ENCODE measurements at places on chromosomes 1 and 21.

- DNase-seq = no peak
Observed at GRCh38 chr1:55049271-55049913, 10.0 kb downstream of the PCSK9 start.

- DNase-seq = no peak
Observed at GRCh38 chr1:223621312-223621734, 44.2 kb downstream of the CAPN8 start.

DNA sequence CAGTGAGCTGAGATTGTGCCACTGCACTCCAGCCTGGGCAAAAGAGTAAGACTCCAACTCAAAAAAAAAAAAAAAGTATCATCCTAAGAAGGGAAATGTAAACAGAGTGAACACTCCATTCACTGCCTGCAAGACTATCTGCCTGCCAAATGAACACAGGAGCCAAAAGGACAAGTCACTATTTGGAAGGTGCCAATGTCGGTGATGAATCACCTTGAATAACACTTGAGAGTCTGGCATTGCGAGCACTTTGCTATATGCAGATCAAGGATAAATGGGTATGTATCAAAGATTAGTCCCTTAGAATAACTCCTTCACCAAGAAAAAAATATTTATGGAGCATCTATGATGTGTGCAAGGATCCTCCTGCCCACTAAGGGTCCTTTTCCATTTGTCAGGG is 6.6 kb downstream of the UBR4 start:
- DNase-seq = no peak

DNA sequence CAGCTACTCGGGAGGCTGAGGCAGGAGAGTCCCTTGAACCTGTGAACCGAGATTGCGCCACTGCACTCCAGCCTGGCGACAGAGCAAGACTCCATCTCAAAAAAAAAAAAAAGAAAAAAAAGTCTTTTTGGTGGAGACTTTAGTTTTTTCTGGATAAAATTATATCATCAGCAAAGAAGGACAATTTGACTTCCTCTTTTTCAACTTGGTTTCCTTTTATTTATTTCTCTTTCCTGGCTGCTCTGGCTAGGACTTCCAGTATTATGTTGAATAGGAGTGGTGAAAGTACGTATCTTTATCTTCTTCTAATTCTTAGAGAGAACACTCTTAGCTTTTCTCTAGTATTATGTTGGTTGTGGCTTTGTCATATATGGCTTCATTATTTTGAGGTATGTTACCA is 130.8 kb downstream of the PCBP3 start:
- no peak for DNase-seq

- no peak for DNase-seq
Observed at GRCh38 chr1:68230901-68231626, 1.3 kb downstream of the WLS start.

- DNase-seq = no peak
Observed at GRCh38 chr1:213050745-213051126, 305 bp upstream of the RPS6KC1 start.

DNA sequence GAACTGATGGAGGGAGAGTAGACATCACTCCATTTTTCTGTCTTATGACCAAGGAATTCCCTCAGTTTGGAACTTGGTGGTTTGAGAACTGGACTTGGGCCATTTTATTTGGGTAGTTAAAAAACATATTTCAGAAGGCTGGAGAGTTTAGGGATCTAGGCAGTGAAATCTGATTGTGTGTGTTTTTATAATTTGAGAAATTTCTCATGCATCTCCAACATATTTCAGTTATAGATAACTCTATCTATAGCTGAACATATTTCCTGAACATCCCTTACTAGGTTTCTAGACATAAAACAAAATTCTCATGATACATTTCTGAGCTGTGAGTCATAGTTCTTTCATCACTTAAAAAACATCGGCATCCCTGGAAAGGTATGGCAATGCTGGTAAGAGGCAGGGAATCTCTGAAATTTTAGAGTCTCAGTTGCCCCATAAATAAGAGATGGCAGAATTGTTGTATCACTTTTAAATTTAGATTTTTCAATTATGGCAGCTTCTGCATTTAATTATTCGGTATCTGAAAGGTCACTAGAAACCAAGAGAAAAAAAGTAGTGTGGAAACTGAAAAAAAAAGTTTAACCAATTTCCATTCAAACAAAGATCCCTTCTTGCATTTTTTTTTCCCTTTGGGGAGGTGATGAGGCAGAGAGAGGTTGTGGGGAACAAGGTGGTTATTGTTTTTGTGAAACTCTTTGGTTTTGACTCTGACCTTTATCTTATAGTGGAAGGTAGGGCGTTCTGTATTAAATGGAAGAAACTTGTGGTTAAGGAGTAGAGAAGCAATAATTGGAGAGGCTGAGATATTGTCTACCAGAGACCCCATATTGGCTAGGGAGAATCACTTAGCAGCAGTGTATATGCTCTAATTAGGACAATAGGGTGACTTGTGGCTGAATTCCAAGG is 102.9 kb downstream of the FASLG start:
- no peak for DNase-seq

DNA sequence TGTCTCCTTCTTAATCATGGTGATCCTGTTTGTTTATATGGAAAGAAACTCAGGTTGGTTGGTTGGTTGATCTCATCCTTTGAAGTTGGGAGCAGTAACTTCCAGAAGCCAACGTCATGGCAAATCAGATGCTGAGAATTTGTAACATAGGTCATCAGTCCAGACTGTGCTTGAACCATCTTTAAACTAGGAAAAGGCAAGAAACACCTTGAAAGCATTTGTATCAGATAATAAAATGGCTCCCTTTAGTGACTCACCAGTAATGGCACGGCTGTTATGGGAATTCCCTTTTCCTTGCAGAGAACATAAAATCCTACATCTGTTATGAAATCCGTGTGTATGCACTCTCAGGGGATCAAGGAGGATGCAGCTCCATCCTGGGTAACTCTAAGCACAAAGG is 58.1 kb downstream of the SERBP1 start:
- DNase-seq = no peak

DNA sequence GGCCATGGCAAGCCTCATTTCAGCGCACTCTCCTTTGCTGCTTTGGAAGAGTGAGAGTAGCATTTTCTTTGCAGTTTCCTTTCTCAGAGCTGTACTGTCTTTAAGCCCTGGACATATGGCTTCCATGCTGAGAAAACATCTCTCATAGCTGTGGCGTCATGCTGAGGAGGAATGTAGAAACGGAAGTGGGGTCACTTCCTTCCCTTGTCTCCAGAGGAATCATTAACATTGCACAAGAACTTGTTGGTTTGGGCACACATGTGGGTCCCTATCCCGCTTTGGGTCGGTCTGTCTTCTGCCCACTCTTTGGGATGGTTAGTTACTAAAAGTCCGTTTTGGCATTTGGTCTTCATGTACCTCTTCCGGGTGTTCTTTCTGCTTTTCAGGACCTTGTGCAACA is 5.6 kb downstream of the MFN2 start:
- DNase-seq = no peak

DNA sequence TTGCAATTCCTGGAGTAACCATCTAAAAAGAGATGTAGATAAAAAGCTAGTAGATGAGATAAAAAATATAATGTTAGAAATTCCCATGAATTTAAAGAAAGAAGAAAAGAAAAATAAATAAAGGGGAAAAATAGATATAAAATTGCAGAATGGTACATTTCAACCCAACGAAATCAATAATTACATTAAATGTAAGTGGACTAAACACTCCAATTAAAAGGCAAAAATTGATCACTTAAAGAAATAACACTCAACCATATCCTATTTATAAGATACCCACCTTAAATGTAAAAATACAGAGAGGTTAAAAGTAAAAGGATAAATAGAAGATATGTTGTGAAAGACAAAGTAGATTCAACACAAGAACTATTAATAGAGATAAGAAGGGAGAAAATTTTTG is 150.5 kb upstream of the GRIK3 start:
- DNase-seq = no peak

DNA sequence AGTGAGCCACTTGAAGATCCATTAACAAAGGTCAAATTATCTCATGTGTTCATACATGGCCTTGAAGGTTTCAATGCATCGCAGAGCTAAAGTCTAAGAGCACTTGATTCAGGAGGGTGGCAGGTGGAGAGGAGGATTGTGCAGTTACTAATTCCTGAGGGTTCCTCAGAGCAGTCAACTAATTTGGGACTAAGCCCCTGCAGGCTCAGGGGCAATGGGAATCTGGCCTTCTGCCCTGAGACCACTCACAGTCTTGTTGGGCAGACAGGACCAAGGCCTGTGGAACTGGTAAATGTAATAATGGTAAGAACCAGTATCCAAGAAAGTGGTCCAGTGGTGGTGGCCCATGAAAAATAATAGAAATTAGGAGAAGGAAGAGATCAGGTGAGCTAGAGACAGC is 127.4 kb upstream of the HMGB4 start:
- DNase-seq = no peak

DNA sequence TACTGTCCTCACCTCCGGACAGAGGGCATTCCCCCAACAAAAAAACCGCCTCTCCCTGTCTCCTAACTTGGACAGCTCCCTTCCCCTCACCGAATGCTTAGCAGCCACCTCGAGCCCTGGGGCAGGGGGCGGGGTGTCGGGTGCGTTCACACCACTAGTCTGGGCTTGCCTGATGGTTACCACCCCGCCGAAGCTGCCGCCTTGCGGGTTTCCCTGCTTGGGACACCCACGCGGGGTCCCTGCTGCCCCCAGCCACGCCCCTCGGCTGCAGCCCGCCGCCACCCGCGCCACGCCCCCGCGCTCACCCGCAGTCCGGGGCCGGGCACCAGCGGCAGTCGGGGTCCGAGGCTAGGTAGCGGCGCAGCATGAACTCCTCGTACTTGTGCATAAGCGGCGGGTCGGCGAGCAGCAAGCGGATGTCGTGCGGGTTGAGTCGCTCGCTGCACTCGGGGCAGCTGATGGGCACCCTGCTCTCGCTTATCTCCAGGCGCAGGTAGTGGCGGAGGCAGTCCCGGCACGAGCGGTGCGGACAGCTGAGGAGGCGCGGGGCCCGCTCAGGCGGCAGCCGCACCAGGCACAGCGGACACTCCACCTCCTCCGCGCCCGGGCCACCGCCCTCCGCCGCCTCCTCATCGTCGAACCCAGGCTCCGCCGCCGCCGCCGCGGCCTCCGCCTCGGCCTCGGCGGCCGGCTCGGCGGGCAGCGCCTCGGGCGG is 706 bp downstream of the RNF19B start:
- DNase-seq = no peak

GRCh38 chr1:161033751-161034150 is 5.0 kb downstream of the TSTD1 start:
- no peak for DNase-seq

DNA sequence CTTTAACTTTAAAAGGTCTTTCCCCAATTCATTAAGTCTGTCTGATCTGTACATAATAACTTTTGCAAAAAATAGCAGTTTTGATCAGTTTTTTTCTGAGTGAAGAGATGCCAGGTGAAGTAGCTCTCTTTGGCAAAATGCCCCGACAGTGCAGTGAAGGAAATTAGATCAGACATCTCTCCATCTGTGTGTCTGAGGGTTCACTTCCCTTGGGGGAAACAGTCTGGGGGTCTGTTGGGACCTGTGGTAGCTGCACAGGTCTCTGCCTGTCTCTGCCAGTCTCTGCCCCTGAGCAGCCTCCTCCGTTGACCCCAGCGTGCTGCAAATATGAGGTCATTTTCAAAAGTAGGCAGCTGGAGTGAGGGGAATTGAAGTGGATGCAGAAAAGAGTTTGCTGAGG is 54.5 kb downstream of the TBCE start:
- no peak for DNase-seq

- peak; percentile 71 for DNase-seq
Observed at GRCh38 chr1:27527223-27527889, 37.4 kb upstream of the WASF2 start.

- DNase-seq = no peak
Observed at GRCh38 chr1:23428136-23428905, 3.8 kb upstream of the TCEA3 start.

- DNase-seq = no peak
Observed at GRCh38 chr1:98675282-98675681, 13.8 kb downstream of the SNX7 start.

DNA sequence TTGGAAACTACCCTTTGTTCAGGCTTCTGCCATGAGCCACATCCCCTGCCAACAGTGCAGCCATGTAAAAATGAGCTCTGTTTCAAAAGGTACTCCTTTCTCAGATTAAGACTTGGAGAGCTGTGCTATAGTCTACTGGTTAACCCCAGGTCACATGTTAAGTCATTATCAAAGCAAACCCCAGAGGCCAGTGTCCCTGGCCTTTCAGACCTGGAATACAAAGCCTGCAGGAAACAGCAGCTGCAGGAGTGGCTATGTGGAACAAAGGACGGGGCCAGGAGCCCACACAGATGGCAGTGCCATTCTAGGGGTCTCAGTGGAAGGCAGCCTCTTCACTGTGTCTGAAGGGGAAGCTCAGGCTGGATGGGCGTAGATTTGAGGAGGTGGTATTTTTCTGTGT is 6.7 kb downstream of the ZNF496 start:
- DNase-seq = no peak

DNA sequence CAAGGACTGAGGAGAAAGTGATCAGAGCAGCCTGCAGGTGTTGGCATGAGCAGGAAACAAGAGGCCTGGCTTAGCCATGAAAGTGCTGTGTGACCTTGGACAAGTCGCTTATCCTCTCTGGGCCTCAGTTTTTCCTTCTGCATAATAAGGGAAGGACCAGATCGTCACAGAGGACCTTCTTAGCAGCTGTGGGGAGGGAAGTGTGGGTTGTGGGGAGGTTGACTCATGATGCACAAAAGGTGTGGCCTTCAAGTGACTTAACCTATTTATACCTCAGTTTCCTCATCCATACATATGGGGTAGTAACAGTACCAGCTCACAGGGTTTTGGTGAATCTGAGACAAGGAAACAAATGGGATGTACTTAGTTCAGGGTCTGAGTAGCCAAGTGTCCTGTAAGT is 658.8 kb downstream of the MATN1 start:
- DNase-seq = no peak

DNA sequence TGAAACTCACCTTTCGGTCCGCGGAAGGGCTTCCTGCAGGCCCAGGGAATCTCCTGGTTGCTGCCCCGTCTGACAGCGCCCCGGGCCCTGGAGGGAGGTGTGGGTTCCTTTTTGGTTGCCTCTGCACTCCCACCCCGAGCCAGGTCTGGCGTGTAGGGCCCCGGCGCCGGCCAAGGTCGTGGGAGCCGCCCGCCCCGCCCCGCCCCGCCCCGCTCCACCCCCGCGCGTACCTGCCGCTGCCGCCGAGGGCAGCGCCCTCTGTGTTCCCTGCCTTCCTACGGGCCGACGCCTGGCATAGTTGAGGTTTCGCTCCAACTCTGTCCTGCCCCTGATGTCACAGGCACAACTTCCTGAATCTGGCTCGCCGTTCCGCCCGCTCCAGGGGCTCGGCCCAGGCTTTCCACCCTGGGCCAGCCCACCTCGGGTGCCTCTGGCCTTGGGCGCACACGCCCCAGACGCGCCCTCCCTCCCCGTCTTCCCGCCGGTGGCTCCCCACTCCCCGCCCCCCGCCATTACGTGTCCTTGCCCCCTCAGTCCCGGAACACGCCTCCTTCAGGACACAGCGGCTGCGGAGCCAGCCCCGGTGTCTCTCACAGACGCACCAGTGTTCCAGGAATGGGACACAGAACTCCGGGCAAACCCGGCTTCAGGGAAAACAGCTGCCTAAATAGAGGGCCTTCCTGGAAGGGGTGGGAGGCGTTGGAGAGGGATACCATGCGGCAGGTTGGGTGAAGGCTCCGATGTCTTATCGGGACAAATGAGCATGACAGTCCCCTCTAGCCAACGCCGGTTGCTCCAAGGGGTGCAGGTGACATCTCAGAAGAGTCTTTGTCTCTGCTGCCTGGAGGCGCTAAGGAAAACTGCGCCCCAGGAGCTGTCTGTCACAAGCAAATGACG is at the start of gene KIAA0040:
Gene KIAA0040 (minus strand): TSS at position 147 of the 897 bp plus-strand sequence. CDS start 31,763 bp downstream, outside the sequence.
- no peak for DNase-seq

All from NCI-H187 treated with DMSO at 0.1 percent for 48 hours (cell line).